ENCODE measurements at places on chromosomes 2 and 18. TPM values are rescaled to one million over a fixed set of nuclear protein-coding genes. Genes with fewer than 3 reads are reported as not detected.

GAD1 gene
- not detected for total RNA-seq

LRP1B gene
- not detected for total RNA-seq

DNA sequence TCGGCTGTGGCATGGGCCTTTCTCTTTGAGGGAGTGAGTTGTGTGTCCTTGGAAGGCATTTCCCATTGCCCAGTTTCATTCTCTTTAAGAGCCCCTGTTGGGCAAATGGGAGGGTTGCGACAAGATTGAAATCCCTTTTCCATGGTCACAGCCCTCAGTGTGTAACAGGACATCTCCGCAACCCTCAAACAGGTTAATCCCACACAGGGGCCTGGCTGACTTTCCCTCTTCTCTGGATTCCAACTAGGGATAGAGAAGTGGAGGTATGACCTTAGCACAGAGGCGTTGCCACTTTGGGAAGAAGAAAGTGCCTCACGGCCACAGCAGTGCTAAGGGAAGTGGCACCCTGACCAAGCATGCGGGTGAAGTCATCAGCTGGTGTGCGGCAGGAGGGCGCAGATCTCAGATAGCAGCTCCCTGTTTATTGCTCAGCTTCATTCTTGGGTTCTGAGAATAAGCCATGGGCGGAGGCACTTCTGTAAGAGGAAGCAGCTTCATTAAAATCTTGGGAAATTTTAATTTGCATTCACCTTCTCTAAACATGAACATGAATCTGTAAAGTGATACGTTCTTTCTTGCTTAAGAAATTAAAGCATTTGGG is 256.5 kb downstream of the GBX2 start:
- DNase-seq, result no peak

DNA sequence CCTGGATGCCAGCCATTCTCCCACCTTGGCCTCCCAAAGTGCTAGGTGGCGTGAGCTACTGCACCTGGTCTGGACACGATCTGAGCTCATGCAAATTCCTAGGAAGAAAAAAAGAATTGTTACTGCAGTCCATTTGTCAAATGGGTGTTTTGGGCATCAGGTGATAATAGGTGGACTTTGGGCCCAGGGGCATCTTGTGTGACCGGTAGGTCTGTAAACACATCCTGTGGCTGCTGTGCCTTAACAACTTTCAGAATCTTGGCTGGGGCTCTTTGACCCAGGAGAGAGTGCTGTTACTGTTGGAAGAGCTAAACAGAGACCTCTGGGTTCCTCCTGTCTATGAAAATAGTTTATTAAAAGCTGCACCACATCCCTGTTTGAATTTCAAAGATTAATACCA is 34.9 kb upstream of the TFCP2L1 start:
- no peak for DNase-seq

DNA sequence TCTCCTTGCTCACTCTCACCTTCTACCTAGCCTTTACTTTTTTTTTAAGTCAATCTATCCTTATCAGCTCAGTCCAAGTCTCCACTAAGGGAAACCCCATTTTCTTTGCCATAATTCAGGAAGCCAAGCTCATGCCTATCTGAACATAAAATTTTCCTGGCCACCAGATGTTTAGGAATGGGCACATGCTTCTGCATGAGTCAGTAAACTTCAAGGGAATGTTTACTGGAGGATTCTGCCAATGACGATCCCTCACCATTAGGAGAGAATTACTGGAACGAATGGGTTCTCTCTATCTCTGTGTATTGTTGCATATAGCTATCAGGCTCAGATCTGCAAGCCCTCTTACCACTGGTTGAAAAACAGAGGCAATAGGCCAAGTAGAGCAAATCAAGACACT is 731.7 kb upstream of the ZNF804A start:
- DNase-seq, result no peak

- DNase-seq, result no peak
Observed at GRCh38 chr2:207505728-207506127, 24.0 kb upstream of the CREB1 start.
